ENCODE measurements at places on chromosomes 11 and 22. TPM values are rescaled to one million over a fixed set of nuclear protein-coding genes. Genes with fewer than 3 reads are reported as not detected.

DNA sequence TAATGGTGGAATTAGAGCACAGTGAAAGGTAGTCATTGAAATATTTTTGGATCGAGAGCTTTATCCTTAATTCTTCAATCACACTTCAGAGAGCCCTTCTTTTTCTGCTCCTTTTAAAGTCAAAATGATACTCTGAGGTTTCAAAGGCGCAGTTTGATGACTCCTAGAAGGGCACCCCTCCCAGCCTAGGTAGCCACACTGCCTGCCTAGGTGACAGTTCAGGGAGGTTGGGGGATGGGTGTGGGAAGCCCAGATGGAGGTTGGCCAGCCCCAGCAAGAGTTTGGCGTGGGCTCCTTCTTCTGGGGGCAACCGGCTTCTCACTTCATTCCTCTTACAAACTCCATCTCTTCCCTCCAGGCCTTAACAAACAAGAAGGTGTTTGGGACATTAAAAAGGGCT lies 28.6 kb upstream of the PHF21A start:
- no peak overlapping the region for H3K4me3 ChIP-seq
- H3K27me3 ChIP-seq: no peaks in the 10 kb centered on the region
- H3K27ac ChIP-seq: no peak overlapping the region
- H3K36me3 ChIP-seq: no peaks in the 10 kb centered on the region

- no peak for DNase-seq
- H3K4me3 ChIP-seq: peak overlapping the region; percentile 99
- H3K36me3 ChIP-seq: peaks cover 31% of the 10 kb centered on the region
These were observed 330 bp downstream of the ACP2 start for GRCh38 chr11:47248304-47248663.

DNA sequence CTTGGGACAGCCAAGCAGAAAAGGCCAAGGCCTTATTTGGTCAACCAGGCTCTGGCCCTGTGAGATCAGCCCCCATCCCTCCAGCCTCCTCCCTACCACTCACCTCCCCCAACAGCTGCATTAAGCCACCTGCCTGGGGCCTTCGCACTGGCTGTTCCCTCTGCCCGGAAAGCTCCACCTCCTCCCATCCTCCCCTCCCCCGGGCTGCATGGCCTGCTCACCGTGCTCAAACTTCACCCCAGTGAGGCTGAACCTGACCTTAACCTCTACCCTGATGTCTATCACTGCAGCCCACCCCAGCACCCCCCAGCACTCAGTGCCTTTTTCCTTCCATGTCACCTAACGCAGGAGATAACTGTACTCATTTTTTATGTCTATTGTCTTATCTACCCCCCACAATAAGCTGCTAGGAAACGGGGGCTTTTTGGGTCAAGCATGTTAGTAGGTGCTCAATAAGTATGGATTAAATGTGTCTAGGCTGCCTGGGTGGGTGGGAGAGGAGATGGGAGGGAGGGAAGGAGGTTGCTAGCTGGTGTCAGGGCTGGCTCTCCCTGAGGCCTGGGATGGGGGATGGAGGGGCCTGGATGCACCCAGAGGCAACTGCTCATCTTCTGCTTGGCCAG lies 912 bp downstream of the PTPRCAP start:
- H3K27me3 ChIP-seq: no peaks in the 10 kb centered on the region
- H3K4me1 ChIP-seq: no peaks in the 10 kb centered on the region
- DNase-seq: peak; percentile 85
- peak overlapping the region; percentile 6 for H3K27ac ChIP-seq
- H3K4me3 ChIP-seq: no peak overlapping the region

DNA sequence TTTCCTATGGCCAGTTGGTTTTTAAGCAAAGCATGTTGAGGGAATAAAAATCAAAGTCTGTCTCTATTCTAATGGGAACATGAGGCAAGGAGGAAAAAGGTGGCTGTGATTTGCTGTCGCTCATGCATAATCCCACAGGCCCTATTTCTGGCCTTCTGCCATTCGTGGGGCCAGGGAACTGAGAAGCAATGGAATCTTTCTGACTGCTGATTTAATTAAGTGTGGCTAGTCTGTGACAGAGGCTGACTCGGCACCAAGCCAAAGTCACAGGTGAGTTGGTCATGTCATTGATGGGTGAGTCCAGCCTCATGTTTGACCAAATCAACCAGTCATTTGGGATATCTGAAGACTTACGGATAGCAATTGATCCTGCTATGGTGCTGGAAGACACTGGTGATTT lies 429.3 kb upstream of the CADM1 start:
- H3K27me3 ChIP-seq: no peaks in the 10 kb centered on the region
- no peaks in the 10 kb centered on the region for H3K36me3 ChIP-seq
- no peak for DNase-seq

DNA sequence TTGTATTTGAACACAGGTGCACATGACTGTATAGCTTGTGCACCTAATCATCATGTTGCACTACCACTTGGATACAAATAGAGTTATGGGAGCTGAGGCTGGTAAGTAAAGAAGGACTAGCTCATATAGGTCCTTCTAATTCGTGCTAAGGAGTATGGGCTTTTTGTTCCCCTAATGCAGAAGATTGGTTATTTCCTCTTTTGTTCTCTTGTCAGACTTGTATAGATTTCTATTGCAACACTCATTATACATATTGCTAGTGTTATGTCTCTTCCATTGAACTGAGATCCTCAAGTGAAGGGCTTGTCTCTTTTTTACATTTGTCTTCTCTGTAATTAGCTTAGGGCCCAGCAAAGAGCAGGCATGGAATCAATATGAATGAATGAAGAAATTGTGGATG lies 54.1 kb upstream of the ARHGAP20 start:
- H3K27ac ChIP-seq: no peak overlapping the region
- no peak for DNase-seq
- no peaks in the 10 kb centered on the region for H3K36me3 ChIP-seq
- H3K4me1 ChIP-seq: 0 out of 2 replicates have a peak, but pooled peaks cover 5% of the 10 kb centered on the region

DNA sequence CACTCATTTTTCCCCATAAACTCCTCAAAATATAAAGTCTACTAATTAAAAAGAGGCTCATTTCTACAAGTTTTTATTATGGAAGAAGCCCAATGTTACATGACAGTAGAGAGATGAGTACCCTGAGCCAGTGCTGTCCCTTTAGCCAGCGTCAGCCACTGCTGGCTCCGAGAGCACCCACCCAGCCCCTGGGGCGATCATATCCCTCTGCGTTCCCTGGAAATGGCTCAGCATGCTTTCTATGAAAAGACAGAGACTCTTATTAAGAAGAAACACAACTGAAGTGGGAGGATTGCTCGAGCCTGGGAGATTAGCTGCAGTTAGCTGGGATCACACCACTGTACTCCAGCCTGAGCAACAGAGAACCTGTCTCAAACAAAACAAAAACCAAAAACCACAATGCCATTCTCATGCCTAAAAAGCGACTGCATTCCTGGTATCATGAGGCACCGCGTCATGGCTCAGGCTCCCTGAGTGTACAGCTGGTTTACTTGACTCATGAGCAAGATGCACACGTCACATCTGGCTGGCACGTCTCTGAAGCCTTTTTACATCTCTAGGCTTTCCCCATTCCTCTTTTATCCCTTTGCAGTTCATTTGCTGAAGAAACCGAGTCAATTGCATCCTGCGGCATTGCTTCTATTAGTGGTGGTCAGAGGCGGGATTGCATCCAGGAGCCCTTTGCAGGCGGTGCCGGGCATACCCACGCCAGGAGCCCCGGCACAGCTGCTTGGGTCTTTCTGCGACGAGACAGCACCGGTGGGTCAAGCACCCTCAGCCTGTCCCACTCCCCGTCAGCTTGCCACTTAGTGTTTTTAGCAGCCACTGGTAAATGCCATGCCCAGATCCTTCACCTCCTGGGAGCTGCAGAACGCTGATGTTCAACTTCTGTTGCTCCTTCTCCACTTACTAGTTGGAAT lies 119.9 kb downstream of the CTTN start:
- H3K4me3 ChIP-seq: no peak overlapping the region
- DNase-seq: peak; percentile 42
- H3K36me3 ChIP-seq: peaks cover 3% of the 10 kb centered on the region
- no peaks in the 10 kb centered on the region for H3K4me1 ChIP-seq

DNA sequence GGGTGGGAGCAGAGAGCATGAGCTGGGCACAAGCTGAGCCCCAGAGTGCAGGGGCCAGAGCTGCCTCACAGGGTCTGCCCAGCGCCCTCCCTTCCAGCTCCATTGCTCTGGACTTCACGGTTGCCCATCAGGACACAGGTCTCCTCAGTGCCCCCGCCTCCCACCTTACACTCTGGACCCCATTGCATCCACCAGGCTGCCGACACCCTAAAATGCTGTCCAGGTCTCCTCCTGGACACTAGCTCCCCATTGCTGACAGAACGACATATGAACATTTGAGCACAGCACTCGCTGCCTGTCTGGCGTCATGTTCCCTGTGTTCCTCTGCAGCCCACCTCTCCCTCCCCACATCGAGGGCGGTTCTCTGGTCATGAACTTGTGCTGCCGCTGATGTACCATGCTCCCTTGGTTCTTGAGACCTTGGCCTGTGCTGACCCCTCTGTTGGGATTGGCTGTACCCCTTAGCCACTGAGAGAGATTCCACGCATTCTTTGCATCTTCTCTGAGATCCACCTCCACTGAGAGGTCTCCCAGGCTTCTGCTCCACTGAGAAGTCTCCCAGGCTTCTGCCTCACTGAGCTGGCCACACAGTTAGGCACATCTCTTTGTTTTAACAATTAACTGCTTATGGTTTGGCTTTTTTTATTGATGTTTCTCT lies 34.2 kb upstream of the NECTIN1 start:
- no peaks in the 10 kb centered on the region for H3K27me3 ChIP-seq
- no peak overlapping the region for H3K4me3 ChIP-seq
- no peak overlapping the region for H3K27ac ChIP-seq

DNA sequence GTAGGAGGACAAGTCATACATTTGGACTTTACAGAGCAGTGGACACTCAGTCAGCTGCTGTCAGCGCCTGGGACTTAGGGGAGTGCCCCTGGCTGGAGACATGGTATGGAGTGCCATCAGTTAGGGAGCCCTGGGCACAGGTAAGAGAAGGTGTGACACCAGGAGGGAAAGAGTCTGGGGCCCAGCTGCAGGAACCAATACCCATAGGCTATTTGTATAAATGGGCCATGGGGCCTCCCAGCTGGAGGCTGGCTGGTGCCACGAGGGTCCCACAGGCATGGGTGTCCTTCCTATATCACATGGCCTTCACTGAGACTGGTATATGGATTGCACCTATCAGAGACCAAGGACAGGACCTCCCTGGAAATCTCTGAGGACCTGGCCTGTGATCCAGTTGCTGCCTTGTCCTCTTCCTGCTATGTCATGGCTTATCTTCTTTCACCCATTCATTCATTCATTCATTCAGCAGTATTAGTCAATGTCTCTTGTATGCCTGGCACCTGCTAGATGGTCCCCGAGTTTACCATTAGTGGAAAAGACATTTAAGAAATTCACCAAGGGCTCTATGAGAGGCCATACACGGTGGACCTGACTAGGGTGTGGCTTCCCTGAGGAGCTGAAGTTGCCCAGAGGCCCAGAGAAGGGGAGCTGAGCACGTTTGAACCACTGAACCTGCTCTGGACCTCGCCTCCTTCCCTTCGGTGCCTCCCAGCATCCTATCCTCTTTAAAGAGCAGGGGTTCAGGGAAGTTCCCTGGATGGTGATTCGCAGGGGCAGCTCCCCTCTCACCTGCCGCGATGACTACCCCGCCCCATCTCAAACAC lies 850 bp upstream of the MIF start:
- no peaks in the 10 kb centered on the region for H3K27me3 ChIP-seq
- peaks cover 34% of the 10 kb centered on the region for H3K36me3 ChIP-seq
- no peak for DNase-seq
- peaks cover 3% of the 10 kb centered on the region for H3K4me1 ChIP-seq

DNA sequence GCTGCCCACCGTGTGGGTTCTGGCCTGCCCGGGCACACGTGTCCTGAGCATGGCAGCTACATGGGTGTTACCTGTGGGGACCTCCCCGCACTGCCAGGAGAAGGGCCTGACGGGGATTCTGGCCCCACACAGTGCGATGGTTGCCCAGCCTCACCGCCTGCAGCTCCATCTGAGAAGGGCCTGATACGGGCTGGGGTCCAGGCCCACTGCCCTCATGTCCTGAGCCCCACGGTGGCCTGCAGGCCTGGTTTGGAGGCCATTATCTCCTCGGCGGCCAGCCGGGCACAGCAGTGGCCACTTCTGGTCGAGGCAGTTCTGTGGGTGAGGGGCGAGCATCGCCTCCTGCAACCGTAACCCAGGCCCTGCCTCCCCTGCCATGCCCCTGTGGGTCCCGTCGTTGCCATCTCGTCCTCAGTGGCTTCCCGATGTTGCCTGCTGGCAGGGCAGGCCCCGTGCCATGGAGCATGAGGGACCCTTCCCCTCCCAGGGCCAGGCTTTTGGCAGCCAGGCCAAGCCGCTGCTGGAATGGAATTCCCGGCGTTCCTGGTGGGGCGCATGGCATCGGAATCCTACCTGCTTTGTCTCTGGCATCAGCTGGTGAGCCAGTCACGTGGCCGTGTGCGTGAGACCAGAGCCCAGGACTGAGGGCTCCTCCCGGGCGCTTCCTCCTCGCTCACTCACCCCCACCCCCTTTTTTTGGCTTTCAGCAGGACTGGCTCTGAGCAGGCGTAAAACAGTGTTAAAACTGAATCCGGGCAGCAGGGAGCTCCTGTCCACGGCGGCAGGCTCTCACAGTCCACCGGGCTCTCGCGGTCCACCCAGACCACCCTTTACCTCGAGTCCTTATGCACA lies 71.9 kb upstream of the PPARA start:
- H3K36me3 ChIP-seq: no peaks in the 10 kb centered on the region
- H3K4me1 ChIP-seq: peaks cover 19% of the 10 kb centered on the region
- DNase-seq: no peak
- no peaks in the 10 kb centered on the region for H3K27me3 ChIP-seq

- no peak overlapping the region for H3K27ac ChIP-seq
- no peaks in the 10 kb centered on the region for H3K4me1 ChIP-seq
These were observed 66.4 kb upstream of the PICALM start for GRCh38 chr11:86135319-86135714.

GRCh38 chr11:6778518-6778917 lies 4.3 kb upstream of the OR2AG1 start:
- no peak overlapping the region for H3K27ac ChIP-seq
- no peaks in the 10 kb centered on the region for H3K4me1 ChIP-seq
- no peaks in the 10 kb centered on the region for H3K36me3 ChIP-seq
- H3K27me3 ChIP-seq: no peaks in the 10 kb centered on the region
- no peak for DNase-seq

GRCh38 chr22:47196881-47197772 lies 434.7 kb downstream of the TBC1D22A start:
- peak; percentile 22 for DNase-seq
- H3K27ac ChIP-seq: no peak overlapping the region
- H3K4me1 ChIP-seq: no peaks in the 10 kb centered on the region
- no peaks in the 10 kb centered on the region for H3K36me3 ChIP-seq
- no peaks in the 10 kb centered on the region for H3K27me3 ChIP-seq
- no peak overlapping the region for H3K4me3 ChIP-seq

The ARFGAP3 gene
- 14.1 TPM for total RNA-seq

The CD6 gene
- total RNA-seq: not detected

The SLC22A6 gene
- total RNA-seq: not detected

The OR5A1 gene
- not detected for total RNA-seq

The MEI1 gene
- not detected for total RNA-seq

The TPBGL gene
- 0.64 TPM for total RNA-seq

The OR56A1 gene
- 0.07 TPM for total RNA-seq

The ISX gene
- total RNA-seq: not detected

The RAB36 gene
- 1.4 TPM for total RNA-seq

Data from H9 (cell line).